Fibroblast of skin of back (primary cell): ENCODE measurements at places on chromosomes 3 and 15.

DNA sequence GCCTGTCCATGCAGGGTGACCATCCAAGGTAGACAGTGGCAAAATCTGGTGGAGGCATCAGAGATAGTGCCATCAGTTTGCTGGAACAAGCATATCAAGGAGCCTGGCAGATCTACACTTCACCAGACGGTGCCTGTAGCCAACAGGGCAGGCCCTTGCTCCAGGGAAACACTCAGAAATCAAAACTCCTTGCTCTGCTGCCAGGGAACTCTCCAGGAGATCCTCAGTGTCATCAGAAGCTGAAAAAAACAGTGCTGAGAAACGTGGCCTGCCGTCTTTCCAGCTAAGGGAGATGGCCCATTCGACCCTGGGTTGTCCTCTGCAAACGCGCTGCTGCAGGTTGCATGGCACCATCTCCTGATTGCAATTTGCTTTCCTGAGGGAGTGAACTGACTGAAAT lies 30.5 kb upstream of the ATP13A3 start:
- DNase-seq: no peak

DNA sequence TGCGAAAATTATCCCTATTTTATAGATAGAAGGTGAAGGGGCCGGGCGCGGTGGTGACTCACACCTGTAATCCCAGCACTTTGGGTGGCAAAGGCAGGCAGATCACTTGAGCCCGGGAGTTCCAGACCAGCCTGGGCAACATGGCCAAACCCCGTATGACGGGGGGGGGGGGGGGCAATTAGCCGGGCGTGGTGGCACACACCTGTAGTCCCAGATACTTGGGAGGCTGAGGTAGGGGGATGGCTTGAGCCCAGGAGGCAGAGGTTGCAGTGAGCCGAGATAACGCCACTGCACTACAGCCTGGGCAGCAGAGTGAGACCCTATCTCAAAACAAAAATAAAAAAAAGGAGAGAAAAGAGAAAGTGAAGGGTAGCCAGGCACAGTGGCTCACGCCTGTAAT lies 1.4 kb downstream of the AAGAB start:
- DNase-seq: no peak

GRCh38 chr3:13020159-13020750 lies 53.0 kb downstream of the IQSEC1 start:
- no peak for DNase-seq

DNA sequence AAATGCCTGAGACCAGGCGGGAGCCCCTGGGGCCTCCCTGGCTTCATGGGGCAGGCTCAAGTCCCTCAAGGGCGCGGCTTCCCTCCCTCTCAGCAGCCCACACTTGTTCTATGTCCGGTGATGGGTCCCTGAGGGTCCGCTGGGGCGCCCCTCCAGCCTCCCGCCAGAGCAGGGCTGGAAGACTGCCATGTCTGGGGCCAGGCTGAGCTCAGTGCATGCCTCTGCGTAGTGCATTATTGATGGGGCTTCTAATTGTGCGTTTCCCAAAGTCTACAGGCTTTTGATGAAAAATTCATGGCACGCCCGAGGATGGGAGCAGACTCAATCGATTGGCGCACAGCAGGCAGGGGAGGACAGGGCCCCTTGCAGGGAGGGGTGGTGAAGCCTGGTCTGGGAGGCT lies 51.3 kb downstream of the CYP11A1 start:
- peak; percentile 7 for DNase-seq

DNA sequence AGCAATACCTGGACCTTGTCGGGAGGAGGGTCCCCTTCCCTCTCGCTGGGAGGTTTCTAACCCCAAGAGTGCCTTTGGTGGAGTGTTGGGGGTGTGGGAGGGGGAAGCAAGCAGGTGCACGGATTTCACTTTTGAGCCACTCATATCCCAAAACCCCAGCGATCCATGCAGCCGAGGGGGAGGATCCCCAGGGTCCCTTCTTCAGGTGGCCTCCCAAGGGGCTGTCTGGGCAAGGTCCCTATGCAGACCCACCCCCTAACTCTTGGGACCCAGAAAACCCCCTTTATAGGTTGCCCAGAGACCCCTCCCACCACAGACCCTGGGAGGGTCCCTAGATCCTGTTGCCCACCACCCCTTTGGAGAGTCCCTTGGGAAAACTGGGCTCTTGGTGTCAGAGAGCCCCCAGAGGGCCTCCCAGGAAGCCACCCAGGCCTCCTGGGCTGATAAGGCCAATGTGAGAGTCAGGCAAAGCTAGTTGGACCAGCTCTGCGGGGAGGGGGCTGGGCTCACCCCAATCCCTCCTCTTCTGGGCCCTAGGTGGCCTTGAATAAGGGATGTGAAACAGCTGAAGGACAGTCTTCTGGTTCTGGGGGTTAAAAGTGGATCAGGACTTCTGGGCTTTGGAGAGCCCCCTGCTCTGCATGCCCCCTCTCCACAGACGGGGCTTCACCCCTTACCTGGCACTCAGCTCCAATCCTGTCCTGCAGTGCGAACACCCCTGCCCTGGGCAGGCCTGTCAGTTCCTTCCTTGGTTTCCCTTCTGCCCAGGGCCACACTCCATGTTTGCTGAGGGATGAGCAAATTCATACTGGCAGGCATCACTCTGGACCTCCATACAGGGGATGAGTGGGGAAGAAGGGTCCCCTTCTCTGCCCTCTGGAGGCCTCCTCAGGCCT lies 932 bp upstream of the PLCD1 start:
- DNase-seq: no peak

GRCh38 chr3:195897853-195898415 lies 10.4 kb downstream of the TNK2 start:
- no peak for DNase-seq

- DNase-seq: peak; percentile 76
Measured at GRCh38 chr3:164332831-164333802, 745.2 kb downstream of the SI start.

DNA sequence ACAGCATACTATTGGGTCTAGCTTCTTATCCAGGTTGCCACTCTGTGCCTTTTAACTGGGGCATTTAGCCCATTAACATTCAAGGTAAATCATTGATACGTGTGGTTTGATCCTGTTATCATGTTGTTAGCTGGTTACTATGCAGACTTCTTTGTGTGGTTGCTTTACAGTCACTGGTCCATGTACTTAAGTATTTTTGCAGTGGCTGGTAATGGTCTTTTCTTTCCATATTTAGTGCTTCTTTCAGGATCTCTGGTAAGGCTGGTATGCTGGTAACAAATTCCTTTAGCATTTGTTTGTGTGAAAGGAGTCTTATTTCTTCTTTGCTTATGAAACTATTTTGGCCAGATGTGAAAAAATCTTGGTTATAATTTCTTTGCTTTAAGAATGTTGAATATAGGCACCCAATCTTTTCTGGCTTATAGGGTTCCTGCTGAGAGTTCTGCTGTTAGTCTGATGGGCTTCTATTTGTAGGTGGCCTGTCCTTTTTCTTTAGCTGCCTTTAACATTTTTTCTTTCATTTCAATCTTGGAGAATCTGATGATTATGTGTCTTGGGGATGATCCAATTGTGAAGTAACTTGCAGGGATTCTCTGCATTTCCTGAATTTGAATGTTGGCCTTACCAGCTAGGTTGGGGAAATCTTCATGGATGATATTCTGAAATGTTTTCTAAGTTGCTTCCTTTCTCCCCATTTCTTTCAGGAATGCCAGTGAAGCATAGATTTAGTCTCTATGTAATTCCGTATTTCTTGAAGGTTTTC lies 39.3 kb downstream of the CCR1 start:
- peak; percentile 22 for DNase-seq
